Stimulated activated CD4-positive, alpha-beta T cell treated with anti-CD3 and anti-CD28 coated beads, TNF-alpha, amount 100 ng/mL, for 1 hour (primary cell): ENCODE measurements at places on chromosomes 16 and 17.

- no peak for DNase-seq
Measured at GRCh38 chr17:4236456-4236855, 27.3 kb downstream of the ANKFY1 start.

GRCh38 chr16:17056666-17057065, 414.1 kb downstream of the XYLT1 start:
- DNase-seq: no peak

GRCh38 chr16:8814095-8814806, 16.6 kb downstream of the PMM2 start:
- no peak for DNase-seq

DNA sequence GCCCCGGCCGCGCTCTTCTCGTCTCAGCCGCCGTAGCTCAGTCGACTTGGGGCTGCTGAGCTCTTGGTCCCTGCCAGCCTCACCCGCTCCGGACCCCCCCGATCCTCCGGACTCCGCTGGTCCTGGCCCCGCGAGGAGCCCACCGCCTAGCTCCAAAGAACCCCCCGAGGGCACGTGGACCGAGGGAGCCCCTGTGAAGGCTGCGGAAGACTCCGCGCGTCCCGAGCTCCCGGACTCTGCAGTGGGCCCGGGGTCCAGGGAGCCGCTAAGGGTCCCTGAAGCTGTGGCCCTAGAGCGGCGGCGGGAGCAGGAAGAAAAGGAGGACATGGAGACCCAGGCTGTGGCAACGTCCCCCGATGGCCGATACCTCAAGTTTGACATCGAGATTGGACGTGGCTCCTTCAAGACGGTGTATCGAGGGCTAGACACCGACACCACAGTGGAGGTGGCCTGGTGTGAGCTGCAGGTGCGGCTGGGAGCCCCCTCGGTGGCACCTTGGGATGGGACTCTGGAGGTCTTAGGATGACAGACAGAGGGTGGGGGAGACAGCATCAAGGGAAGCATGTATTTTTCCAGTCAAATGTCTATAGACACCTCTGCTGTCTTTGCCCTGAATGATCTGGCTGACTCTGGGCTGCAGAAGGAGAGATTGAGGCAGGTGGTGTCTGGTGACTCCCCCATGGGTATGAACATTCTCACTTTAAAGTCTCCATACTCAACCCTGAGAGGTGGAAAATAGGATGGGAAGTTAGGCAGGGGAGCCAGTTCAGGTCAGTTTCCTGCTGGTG, 635 bp downstream of the WNK4 start:
- no peak for DNase-seq

DNA sequence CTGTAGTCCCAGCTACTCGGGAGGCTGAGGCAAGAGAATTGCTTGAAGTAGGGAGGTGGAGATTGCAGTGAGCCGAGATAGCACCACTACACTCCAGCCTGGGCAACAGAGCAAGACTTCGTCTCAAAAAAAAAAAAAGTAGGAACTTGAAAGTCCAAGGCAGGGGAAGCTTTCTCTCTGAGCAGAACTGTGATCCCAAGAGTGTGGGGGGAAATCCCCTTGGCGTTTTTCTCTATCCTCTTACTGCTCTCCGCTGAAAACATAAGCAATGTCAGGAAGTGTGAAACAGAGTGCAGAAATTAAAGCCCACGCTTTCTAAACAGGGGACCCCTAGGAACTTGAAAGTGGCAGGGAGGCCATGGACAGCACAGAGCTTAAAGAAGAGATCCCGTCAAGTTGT, 9.8 kb upstream of the CMTM3 start:
- DNase-seq: no peak

DNA sequence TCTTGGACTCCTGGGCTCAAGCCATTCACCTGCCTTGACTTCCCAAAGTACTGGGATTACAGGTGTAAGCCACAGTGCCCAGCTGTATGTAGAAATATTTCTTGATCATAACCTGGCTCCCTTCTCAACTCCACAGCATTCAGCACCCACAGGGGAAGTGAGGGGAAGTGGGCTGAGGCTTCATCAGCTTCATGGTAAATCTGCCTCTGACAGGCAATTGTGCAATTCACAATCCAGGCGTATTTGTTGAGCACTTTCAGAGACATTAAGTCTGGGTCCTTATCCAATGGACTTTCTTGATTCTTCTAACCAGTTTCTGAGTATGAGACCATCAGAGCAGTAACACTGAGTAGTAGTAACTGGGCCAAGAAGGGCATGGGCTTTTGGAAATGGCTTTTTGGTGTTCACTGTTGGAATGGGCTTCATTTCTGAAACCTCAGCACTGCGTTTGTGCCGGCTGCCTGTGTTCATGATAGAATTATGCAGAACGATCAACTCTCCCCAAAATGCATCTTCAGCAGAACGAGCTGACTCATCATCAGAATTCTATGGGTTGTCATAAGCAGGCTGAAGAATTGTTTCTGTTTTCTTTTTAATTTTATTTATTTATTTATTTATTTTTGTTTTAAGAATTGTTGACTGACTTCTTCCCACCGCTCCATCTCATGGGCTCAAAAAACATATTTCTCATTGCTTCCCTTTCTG, 28.9 kb downstream of the FAM20A start:
- no peak for DNase-seq
